ENCODE measurements at places on chromosomes 5 and 9.

GRCh38 chr5:6710070-6710469 is 3.2 kb upstream of the TENT4A start:
- peak; percentile 14 for DNase-seq

GRCh38 chr5:134543820-134544614 is 18.5 kb downstream of the JADE2 start:
- DNase-seq, result peak; percentile 67

DNA sequence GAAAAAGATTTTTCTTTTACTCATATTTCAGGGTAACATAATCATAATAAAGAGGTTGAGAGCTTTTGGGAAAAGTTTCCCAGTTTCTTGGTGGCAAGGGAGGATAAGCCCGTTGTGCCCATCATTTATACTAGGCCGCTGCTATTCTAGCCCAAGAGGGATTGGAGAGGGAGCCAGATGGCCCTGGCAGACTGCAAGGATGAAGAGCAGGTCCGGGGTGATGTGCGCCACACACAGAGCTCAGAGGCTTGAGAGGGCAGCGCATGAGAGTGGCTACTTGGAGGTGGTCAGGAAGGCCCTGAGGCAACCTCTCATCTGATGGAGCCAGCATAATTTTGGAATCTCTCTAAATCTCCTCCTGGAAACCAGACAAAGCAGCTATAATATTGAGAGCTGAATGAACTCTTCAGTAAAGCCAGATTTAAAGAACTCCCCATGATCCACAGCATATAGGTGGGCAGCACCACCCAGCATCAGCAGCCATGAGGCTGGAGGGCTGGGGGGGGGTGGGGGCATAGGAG is 110.1 kb downstream of the MED27 start:
- DNase-seq, result no peak

GRCh38 chr9:82670726-82671125 is 392.2 kb downstream of the RASEF start:
- DNase-seq, result no peak

DNA sequence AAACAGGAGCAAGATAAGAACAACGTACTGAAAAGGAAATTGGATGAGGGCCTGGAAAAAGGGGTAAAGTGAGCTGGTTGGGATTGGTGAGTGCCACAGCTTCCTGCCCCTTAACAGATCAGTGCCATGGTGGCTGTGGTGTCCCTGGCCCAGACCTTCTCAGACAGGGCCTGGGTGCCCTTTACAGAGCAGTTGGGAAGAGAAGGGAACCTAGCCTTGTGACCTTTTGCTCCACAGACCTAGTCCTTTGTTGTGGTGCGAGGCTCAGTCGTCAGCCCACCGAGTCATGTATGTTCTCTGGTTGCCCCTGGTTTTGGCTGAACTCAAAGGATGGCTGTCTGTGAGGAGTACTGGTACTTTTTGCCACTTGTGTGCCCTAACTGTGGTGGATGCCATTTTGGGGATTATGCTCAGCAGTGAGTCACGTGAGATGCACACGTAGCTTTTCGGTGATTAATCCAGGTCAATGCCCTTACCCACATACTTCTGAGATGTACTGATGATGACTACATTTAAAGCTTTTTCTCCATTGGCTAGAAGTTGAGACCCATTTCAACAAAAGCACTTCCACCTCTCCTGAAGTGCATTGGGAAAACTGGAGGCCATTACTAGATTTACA is 48.4 kb downstream of the EXOSC2 start:
- no peak for DNase-seq

- no peak for DNase-seq
Measured at GRCh38 chr9:131396626-131397025, 2.7 kb downstream of the PRRC2B start.
